ENCODE measurements at places on chromosomes 7 and 10.
A peak's percentile ranks its signal among the peaks of the same experiment; 100 is the strongest.

- peak; percentile 78 for DNase-seq
These were observed 42.1 kb upstream of the ANAPC16 start for GRCh38 chr10:72173619-72174296.

- no peak for DNase-seq
These were observed 107.7 kb upstream of the MPP7 start for GRCh38 chr10:28410420-28411135.

GRCh38 chr10:83182076-83182475, 957.2 kb upstream of the GHITM start:
- no peak for DNase-seq

DNA sequence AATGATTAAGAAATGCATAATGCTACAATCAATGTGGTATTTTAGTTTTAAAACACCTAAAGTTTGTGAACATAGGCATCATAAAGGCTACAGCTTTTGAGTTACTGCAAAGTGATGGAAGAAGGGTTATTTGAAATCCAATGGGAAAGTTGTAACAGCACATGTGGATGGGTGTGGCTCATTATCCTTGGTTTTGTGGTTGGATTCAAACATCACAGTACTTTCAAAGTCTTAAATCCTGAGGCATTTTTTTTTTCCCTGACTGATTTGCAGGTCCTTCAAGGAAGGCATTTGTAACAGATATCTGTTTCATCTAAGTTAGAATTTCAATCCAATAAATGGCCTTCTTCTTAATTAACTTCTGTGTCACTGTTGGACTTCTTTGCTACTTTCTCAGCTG, 9.8 kb upstream of the SHTN1 start:
- no peak for DNase-seq

- DNase-seq = peak; percentile 44
These were observed 3.1 kb downstream of the GPER1 start for GRCh38 chr7:1090686-1091643.
